Stimulated activated CD8-positive, alpha-beta memory T cell treated with anti-CD3 and anti-CD28 coated beads, Interleukin-12 subunit alpha, Interleukin-12 subunit beta, amount 100 ng/mL, for 1 hour (primary cell): ENCODE measurements at places on chromosomes 16 and 17.

- DNase-seq: no peak
Observed at GRCh38 chr17:7656958-7657609, 6.4 kb downstream of the ATP1B2 start.

DNA sequence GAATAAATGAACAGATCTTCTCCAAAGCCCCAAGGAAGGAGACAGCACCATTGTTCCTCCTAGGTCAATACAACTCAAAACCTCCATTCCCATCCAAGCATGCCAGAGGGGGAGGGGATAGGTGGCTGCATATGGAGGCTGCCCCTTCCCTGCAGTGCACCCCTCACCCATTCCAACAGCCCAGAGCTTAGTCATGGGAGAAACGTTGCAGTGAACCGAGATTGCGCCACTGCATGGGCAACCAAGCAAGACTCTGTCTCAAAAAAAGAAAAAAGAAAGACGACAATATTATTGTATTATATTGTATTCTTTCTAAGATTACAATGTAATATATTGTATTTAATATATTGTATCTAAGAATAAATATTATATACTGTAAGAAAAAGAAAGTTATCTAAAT is 36.4 kb upstream of the CD300E start:
- no peak for DNase-seq

DNA sequence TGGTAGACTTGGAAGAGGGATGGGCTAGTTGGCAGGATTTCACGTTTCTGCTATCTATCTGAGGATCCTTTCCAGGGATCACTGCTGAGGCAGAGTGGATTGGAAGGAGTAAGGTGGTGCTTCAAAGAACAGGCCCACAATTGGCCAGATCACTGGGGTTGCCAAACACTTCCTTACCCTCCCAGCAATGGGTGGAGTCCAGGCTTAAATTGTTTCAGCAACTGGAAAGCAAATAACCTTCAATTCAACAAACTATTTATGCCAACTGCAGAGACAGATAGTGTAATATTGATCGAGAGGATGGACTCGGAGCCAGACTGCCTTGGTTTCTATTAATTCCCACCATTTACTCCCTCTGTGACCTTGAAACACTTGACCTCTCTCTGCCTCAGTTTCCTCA is 2.1 kb downstream of the ARRB2 start:
- DNase-seq: no peak

DNA sequence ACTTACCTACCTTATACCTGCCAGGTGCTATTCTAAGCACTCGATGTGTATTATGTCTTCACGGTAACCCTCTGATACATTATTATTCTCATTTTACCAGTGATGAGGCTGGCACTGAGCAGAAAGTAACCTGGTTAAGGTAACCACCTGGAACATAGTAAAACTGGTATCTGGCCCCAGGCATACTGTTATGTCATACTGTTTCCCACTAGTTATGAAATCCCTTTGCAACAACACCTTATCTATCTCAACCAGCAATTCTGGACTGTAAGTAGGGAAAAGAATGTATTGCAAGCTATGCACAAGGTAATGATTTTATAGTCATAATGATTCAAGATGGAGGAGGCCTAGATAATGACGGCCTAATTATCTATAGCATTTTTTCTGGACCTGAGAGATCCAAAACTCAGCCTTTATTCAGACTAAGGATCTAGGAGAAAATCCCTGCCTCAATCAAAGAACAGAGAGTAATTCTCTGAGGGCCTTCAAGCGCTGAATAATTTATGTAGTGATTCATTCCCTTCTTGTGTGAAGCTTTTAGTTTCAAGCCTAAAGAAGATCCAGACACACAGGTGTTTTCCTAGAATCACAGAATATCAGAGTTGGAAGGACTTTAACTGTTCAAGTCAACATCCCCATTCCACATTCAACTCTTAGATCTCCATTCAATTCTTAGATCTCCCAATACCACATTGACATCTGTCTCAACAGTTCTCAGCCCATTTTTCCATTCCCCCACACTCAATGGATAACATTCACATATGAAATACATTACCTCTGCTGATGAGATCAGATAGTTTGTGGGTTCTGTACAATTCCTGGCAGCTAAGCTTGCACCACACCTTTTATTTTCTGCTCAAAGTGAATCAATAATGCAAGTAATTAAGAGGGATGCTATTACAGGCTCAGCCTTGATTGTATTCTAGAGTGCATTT is 14.9 kb upstream of the MMD start:
- no peak for DNase-seq

- DNase-seq: no peak
Observed at GRCh38 chr17:71505200-71505599, 615.6 kb upstream of the SOX9 start.

GRCh38 chr16:68404736-68405345 is 43.5 kb downstream of the SMPD3 start:
- DNase-seq: no peak

- DNase-seq: no peak
Observed at GRCh38 chr17:30278032-30278431, 13.7 kb downstream of the BLMH start.

- no peak for DNase-seq
Observed at GRCh38 chr16:77090062-77090461, 100.9 kb upstream of the MON1B start.

- DNase-seq: no peak
Observed at GRCh38 chr17:7862692-7863437, 5.1 kb downstream of the CYB5D1 start.

GRCh38 chr17:50563092-50563511 is 2.6 kb downstream of the CACNA1G start:
- DNase-seq: no peak

DNA sequence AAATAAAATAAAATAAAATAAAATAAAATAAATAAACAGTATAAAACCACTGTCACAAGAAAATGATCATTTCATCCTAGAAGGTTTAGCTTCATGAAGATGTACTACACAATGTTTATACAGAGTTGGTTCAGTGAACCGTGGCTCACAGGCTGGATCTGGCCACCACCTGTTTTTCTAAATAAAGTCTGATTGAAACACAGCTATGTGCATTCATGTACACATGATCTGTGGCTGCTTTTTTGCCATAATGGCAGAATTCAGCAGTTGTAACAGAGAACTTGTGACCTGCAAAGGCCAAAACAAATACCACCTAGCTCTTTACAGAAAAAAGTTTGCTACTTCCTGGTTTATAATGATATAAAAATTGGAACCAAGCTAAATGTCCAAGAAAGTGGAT is 12.6 kb upstream of the RPRML start:
- DNase-seq: no peak

DNA sequence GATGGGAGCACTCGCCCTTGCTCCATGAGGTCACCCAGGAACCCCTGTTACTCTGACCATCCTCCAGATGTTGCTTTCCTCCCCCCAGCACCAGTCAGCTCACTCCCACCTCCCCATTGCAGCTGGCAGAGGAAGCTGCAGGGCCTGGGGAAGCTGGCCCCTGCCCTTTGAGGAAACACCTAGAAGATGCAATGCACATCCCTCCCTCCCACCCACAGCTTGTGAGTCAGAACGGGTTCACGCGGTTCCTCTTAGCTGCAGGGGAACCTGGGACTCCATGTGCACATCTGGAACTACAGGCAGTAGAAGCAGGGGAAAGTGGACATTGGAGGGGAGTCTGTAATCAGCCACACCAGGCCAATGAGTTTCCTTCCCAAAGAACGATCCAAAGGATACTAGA is 96.9 kb downstream of the KATNIP start:
- no peak for DNase-seq

- DNase-seq: peak; percentile 27
Observed at GRCh38 chr17:79045842-79046196, 21.9 kb downstream of the C1QTNF1 start.

DNA sequence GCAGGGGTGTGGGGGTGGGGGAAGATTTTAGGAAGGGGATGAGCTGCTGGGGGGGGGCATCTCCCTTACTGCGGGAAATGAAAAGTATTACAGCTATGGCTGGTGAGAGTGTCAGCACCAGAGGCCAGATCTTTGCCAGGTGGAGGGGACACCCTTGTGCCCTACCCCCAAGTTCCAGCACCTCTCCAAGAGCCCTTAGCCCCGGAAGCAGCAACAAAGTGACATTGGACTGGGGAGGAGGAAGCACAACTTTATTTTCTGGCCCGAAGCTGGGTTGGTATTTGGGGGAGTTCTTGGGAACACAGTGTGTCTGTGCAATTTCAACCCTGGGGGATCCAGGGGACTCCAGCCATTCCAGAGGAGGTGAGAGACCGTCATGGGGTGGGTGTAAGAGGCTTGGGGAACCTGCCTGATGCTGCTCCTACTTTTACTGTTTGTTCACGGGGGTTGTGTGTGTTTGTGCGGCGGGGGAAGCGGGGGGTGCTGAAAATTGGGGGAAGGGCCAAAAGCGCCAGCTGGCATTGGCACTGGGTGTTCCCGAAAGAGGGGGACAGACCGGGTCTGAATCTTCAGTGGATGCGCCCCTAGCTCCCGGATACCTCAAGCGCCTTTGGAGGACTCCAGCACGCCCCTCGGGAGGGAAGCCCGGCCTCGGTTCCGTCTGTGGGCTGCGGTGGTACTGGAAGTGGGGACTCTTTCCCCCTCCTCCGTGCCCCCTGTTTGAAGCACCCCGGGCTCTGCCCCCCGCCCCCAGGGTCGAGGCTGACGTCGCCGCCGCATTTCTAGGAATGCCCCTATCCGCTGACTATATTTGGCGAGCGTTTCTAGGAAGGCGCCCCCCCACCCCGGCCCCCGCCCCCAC is 230.3 kb downstream of the MRTFB start:
- DNase-seq: no peak

- DNase-seq: no peak
Observed at GRCh38 chr17:5826384-5826783, 242.1 kb upstream of the NLRP1 start.

- no peak for DNase-seq
Observed at GRCh38 chr16:90015586-90016338, 3.5 kb downstream of the DBNDD1 start.

- DNase-seq: no peak
Observed at GRCh38 chr17:63156986-63157385, 191.0 kb downstream of the TANC2 start.

DNA sequence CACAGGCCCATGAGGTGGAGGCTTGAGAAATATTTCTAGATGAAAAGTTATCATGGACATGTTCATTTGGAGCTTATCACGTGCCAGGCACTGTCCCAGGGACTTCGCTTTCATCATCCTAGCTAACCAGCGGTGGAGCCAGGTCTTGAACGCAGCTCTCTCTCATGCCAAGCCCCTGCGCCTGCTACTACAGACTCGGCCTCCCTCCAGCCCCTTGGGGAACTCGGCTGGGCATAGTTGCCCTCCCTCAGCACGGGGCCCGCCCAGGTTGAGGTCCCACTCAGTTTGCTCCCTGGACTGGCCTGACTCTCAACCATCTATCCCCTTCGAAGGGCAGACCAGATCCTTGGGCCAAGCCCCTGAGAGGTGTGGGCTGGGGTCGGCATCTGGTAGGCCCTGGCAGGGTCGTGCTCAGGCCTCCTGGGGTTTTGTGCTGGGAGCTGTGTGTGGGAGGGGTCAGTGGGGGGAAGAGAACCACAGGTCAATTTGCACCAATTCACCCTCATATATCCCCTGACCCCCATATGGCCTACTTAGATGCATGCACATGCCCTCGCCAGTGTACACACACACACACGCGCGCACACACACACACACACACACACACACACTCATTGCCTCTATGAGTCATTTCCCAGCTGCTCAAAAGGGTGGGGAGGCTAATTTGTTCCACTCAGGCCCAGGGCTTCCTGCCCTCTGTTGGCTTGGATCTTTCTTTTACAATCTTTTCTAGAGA is 12.1 kb upstream of the SCN4A start:
- DNase-seq: peak; percentile 22

GRCh38 chr16:83907631-83908250 is 8.8 kb downstream of the MLYCD start:
- DNase-seq: no peak

- DNase-seq: peak; percentile 22
Observed at GRCh38 chr16:1812732-1813163, 13.9 kb downstream of the HAGH start.

DNA sequence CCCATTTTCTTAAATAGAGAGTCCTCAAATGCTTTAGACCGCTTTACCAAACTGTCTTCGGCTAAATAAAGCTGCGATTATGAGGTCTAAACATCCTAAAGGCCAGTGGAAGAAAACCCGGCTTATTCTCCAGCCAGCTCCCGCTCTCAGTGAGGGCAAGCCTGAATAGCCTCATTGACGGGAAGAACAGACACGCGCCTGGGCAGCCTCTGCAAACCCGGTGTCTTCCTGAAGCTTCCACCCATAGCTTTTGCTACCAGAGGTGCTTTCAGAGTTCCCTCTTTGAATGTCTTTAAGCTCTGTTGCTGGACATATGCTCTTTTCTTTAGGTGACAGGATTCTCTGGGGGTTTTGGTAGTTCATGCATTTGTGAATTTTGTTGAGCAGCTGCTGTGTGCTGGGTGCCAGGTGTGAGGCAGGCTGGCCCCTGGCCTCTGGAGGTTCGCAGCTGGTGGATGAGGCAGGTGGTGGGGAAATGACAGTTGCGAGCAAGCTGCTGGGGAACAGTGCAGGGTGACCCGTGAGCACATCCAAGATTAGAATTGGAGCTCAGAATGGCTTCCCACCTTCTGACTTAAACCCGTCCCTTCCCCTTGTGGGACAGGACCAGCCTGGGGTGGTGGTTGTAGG is 44.7 kb downstream of the CRISPLD2 start:
- DNase-seq: no peak

GRCh38 chr17:35368081-35368830 is 5.2 kb downstream of the SLFN11 start:
- no peak for DNase-seq

DNA sequence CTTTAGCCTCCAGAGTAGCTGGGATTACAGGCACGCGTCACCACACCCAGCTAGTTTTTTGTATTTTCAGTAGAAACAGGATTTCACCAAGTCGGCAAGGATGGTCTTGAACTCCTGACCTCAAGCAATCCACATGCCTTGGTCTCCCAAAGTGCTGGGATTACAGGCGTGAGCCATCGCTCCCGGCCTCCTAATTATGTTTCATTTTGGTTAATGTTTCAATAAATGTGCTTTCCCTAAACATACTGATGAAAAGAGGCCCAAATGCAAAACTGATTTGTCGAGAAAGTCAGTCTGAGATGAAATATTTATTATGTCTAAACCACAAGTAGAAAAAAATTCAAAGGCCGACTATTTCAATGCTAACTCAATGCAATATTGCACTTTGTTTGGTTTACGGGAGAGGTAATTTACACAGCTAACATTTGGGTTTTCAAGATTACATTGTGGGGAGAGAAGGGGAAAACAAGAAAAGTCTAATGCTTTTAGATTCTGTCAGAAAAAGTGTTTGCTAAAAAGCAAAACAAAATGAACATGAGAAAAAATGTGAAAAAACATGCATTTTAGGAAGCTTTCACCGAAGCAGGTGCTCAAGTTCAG is 9.8 kb downstream of the STAT3 start:
- no peak for DNase-seq

GRCh38 chr17:57475796-57476195 is 219.5 kb downstream of the MSI2 start:
- no peak for DNase-seq

GRCh38 chr17:38455288-38455915 is 27.1 kb downstream of the ARHGAP23 start:
- no peak for DNase-seq
